Ureter (tissue), 1 donor: ENCODE measurements at places on chromosomes 4 and X.

DNA sequence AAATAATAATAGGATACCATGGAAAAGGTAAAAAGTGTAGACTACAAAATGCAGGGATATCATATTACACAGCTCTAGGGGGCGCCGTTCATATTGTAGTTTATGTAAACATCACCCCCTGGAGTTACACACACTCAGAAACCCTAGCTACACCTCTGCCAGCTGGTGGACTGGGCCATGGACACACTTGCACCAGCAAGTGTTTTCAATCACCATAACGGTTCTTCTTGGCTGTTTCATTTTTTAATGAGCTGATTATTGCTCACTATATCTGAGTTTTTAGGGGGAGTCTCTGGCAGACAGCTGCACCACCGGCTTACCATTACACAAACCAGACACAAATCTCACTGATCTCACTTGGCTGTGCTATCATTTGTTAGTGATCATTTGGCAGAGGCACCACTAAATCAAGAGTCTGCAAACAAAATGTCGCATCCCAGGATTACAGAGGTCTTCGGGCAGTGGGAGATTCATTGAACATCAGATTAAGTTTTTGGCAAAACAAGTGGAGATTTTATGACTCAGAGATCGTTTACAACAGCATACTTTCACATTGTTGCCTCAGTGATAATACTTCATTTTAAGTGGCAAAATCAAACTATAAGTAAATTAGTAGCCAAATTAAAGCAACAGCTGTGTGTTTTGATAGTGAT, 185.7 kb downstream of the UNC5C start:
- no peak for DNase-seq

DNA sequence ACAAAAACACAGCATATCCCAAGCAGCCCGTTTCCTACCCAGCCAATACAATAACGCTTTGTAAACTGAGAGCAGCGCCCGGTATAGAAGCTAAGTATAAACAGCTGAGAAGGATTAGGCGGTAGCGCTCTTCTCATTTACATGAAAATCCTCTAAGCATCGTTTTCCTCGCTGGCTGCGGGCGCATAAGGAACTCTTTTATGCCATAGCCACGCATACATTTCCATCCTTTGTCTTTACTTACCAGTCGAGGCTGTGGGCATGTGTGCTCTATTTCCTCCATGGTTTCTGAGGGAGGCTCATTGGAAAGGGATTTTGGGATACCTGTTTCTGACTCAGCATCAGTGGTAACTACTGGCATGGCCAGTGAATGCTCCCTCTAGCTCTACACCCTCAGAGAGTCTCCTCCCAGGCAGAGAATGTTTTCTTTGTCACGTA, 383 bp downstream of the PCYT1B start:
- DNase-seq = no peak

- no peak for DNase-seq
Observed at GRCh38 chrX:15114743-15115566, 154.9 kb downstream of the ASB9 start.

GRCh38 chrX:74420196-74421035, 877 bp upstream of the SLC16A2 start:
- peak; percentile 61 for DNase-seq

GRCh38 chr4:188002323-188002722, 6.8 kb downstream of the ZFP42 start:
- DNase-seq = no peak

GRCh38 chr4:8468746-8469535, 28.4 kb downstream of the TRMT44 start:
- DNase-seq = peak; percentile 81

GRCh38 chrX:112521676-112522075, 158.1 kb downstream of the LHFPL1 start:
- DNase-seq = no peak

DNA sequence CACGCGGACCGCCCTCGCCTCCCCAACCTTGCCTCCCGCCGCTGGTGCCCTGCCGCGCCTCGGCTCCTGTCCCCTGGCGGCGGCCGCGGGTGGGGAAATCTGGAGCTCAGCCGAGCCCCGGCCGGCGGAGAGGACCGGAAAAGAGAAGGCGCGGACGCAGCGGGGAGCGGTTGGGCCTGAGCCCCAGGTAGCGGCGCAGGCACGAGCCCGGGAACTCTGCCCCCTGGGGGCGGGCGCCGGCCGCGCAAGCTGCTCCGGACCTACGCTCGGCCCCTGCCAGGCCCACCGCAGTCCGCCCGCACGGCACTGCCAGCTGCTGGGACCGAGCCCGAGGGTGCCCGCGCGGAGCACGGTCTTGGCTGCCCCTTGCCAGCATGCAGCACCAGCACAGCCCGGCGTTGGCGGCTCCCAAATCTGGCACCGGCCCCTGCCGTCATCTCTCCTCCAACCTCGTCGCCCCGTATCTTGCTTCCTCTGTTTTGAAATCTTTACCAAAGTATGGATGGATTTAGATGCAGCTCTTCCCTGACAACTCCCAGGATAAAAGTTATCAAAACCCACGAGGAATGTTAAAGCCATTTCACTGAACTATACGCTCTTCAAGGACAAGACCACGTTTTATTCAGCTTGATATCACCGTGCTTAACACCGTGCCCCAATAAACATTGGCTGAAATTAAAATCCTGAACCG, at the start of gene PRSS12:
Gene PRSS12, minus strand, starts transcription at position 161 of the 691 bp plus-strand sequence. CDS start 283 bp downstream, outside the sequence.
- DNase-seq = peak; percentile 52

DNA sequence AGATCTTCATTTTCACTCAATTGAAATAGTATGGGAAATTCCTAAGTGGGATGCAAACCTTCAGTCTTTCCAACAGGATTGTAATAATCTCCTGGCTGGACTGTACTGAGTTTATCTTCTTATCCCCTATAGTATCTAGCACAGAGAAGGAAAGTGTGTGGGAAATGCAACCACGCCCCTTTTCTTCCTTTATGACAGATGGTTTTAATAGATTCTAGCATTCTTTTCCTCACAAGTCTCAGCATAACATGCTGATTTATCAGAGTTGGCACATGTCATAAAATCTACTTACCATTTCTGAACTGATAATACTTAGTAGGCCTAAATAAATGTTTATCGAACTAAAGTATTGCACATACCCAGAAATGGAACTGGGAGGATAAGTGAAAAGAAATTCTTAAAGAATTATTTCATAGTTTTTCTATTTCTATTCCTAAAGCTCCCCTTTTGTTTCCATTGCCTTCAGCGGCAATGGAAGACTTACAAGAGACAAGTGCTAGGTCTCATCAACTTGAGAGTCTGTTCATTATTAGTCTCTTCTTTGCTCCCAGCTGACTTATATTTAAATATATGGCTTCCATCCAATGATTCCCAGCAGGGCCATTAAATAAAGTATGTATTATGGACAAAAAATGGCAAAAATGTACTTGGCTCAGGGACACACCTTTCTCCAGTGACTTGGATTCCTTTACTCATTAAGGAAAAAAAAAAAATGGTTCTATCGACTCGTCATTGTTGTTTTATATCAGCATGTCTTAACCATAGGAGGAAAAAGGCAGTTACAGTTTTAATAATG, 484.5 kb downstream of the IL1RAPL1 start:
- DNase-seq = no peak

DNA sequence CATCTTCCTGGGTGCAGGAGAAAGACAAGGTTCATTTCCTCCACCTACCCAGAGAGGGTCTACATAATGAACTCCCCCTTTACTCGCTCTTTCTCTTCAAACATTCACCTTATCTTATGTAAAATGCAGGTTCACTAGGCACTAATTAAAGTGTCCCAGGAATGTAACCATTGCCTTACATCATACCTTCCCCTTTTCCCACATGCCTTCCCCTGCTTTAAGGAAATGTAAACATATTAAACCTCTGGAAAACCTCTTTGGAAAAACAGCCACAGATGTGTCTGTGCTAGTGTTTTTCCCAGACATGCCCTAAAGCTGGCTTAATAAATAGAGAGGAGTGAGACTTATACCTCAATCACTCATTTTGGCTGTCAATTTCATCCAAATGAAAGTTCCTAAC, 15.8 kb downstream of the TBC1D9 start:
- no peak for DNase-seq

DNA sequence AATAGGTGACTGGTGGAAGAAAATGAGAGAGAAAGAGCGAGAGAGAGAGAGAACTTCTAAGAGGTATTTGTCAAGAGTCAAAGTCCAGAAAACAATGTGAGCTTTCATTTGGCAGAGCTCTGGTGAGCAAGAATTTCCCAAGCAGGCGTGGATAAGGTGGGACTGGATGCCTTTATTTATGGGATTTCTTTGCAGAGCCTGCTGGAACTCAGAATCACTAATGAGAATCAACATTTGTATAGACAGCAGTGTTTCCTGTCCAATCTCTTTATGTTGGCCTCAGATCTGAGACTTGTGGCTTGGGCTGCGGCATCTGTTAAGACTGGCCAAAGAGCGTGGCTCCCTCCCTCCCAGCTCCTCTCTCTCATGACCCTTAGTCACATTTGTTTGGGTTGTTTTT, 67.9 kb upstream of the TBL1X start:
- no peak for DNase-seq

DNA sequence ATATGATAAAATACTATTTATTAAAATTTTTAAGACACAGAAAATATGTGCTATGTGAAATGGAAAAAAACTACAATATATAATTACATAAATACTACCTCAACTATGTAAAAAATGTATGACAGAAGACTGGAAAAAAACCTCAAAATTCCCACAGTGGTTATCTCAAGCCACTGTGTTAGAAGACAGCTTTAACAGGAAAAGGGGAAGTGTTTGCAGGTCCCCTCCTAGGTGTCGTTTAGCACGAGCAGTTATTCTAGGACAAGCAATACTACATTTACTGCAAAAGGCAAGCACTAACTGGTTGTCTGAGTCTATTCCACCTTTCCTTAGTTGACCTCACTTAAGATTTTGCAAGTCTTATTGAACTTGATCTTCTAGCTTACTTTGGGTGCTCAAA, 44.9 kb upstream of the PHF8 start:
- DNase-seq = no peak

GRCh38 chr4:1086011-1086410, 27.4 kb downstream of the RNF212 start:
- DNase-seq = no peak

DNA sequence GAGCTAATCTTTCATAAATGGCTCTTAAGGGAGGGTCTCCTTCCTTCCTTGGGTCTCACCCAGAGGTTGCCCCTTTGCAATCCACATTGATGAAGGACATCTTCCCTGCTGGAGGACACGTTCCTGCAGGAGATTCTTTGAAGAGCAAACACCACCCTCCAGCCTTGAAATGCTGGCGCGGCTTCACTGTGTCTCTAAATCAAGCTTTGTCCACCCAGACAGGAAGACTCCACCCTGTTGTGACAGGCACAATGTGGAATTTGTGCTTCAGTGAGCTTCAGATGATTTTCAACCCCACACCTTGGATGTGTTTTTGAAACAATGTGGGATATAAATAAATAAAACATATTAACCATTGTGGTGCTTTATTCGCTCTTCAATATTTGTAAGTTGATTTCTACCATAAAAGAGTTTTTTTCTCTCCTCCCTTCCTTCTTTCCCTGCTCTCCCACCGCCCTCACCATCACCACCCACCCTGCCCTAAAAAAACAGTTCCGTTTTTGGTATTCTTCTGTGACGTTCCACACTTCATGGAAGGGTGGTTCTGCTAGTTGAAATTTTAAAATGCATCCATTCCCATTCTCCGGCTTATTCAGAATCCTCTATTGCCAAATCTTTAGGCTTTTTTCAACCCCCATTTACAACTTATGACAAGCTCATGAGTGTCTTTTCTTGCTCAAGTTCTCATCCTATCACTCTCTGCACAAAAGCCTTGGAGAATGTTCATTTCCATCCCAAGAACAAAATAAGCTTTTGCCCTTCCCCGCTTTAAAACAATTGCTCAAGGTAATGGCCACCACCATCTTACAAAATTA, 264.3 kb downstream of the RAPGEF2 start:
- no peak for DNase-seq

DNA sequence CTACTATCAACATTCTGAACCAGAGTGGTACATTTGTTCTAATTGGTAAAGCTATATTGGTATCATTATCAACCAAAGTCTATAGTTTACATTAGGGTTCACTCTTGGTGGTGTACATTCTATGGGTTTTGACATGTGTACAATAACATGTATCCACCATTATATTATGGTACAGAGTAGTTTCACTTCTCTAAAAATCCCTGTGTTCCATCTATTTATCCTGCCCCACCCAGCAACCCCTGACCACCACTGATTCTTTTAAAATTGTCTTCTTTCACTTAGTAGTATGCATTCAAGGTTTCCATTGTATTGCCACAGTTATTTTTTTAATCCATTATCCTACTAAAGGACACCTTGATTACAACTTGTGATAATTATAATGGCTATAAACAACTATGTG, 15.3 kb upstream of the TMPRSS11D start:
- no peak for DNase-seq

DNA sequence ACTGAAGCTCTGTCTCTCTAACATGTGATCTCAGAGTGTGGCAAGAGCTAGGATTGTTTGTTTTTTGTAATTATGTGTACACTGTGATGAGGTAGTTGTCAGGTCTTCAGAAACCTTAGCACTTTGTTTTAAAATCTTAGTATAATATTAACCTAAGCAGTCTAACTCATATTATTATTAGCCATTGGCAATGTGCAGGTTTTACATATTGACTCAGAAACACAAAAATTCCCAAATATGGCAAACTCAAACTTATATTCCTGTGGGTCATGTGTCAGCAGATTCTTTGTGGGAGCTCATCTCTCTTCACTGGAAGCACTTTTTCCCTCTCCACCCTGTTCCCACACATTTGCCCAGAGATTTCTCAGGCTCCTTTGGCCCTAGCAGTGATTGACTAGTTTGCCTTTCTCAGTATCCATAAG, 8.2 kb upstream of the PWWP3B start:
- DNase-seq = no peak
